ENCODE measurements at places on chromosomes 2 and 18.

- DNase-seq = no peak
Observed at GRCh38 chr18:79864006-79864725, 66.4 kb downstream of the KCNG2 start.

- no peak for DNase-seq
Observed at GRCh38 chr2:198254536-198255090, 450.2 kb downstream of the PLCL1 start.

DNA sequence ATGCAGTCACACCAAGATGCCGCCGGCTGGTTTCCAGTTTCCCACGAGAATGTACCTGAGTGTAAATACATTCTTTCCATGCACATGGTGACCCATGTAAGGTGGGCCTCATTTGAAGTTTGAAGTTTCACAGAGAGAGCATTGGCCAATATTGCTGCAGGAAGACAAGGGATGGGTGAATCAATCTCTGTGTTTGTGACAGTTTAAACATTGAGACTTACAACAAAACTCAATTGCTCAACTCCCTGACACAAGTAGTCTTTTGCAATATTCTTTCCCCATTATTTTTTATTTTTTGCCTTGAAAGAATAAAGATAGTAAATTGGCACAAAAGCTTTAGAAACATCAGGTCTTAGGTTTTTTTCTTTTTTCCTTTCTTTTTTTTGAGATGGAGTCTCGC, 5.1 kb downstream of the SERPINB2 start:
- DNase-seq = no peak

- DNase-seq = no peak
Observed at GRCh38 chr2:166115589-166115988, 12.2 kb downstream of the SCN1A start.

DNA sequence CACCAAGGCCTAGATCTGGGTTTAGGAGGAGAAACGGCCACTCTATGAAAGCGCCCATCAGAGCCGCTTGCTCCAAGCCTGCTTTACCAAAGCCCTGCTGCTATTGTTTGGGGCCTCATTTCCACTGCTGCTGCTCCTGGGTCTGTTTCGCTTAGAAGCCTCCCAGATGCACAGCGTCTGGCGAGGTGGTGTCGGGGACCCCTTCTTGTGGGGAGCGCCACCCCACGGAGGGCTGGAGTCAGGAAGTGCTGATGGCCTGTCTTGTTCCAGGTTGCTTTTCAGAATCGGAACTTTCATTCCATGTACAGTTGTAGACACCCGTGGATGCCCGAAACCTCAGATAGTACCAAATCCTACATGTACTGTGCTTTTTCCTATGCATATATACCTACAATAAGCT, 204.9 kb upstream of the TWIST2 start:
- DNase-seq = no peak

- no peak for DNase-seq
Observed at GRCh38 chr2:54945391-54946219, 104.6 kb downstream of the RTN4 start.

GRCh38 chr2:201879996-201880395, 73.7 kb downstream of the CDK15 start:
- no peak for DNase-seq

DNA sequence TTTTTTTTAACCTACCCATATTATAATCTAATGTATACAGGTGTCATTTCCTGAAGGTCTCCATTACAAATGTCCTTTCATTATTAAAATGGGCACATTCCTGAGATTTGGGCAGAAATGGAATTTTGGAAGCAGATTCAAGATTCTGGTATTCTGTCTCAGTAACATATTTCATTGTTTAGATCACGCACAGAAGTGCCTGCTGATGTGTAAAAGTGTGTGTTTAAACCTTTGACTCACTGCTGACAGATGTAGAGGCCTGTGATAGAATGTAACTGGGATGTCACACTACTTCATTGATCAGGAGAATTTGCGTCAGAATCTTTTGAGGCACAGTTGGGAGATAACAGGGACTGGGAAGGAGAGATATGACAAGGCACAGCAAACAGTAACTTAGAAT, 276.8 kb upstream of the EPAS1 start:
- DNase-seq = no peak

GRCh38 chr2:232434091-232434490, 21.9 kb upstream of the ALPI start:
- DNase-seq = no peak

Measured in CD4-positive, alpha-beta T cell treated with Interferon alpha-2 for 1 hour (primary cell).